ENCODE measurements at places on chromosomes 16 and 17.

DNA sequence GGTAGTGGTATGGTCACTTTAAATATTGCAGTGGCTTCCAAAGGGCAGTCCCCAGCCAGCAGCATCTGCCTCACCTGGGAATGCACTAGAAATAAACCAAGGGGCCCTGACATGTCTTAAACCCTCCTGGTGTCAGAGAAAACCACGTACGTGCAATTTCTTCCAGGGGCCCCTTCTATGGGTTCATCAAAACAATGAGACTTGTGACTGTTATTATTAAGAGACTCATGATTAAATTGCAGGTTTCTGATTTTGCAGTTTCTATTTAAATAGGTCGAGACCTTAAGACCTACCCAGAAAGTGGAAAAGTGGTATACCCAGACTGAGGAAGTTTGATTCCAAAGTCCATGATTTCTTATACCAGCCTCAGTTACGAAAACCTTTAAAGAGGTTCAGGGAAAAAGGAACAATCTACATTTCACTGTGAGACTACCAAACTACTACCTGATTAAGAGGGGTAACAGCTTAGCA, 746 bp upstream of the POLG2 start:
- DNase-seq: no peak

DNA sequence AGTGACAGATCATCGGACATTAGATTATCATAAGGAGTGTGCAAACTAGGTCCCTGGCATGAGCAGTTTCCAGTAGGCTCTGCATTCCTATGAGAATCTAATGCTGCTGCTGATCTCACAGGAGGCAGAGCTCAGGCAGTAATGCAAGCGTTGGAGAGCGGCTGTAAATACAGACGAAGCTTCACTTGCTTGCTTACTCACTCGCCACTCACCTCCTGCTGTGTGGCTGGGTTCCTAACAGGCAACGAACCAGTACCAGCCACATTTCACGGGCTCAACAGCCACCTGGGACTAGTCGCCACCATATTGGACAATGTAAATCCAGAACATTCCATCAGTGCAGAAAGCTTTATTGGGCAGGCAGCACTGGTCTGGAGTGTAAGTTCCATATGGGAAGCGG, 7.7 kb downstream of the JPH3 start:
- no peak for DNase-seq

DNA sequence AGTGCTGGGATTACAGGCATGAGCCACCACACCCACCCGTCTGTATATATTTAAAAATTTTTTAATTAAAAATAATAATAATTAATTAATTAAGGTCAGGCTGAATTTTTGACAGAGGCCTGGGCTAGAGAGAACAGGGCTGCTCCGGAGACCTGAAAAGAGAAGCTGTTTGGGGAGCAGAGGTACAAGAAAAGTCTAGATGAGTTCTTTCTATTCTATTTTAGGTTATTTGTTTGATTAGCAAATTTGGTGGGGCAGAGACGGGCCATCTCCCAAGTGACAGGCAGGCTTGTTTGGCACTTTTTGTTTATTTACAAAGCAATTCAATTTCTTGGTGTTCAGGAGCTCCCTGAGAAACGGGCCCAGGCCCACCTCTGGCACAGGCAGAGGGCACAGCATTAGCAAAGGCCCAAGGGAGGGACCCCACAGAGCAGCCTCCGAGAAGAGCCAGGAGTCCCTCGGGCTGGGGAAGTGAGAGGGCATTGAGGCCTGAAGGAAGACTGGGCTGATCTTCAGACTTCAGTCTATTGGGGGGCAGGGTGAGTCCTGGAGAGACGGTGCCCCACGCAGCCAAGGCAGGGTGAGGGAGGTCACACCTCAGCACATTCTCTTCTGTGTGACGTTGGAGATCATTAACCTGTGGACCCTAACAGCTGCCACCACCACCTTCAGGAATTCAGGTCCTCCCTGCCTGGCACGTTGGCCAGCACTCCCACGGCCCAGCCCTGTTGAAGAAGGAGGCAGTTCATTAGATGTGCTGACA, 10.8 kb upstream of the RIPOR1 start:
- DNase-seq: no peak

GRCh38 chr17:7313088-7313889, 1.9 kb downstream of the GPS2 start:
- DNase-seq: no peak

Data from non-pigmented ciliary epithelial cell (primary cell).